CD14-positive monocyte (primary cell): ENCODE measurements at places on chromosomes 13 and 19. TPM values are rescaled to one million over a fixed set of nuclear protein-coding genes. Genes with fewer than 3 reads are reported as not detected.

ALOX5AP gene
- 269 TPM for polyA plus RNA-seq

KLK15 gene
- polyA plus RNA-seq = not detected

SKA3 gene
- polyA plus RNA-seq = 0.12 TPM in 1 of 2 replicates, not detected in the other

PRTN3 gene
- polyA plus RNA-seq = 0.11 TPM in 1 of 2 replicates, not detected in the other

PLIN4 gene
- polyA plus RNA-seq = not detected

PRR36 gene
- not detected for polyA plus RNA-seq

ATP1A3 gene
- not detected for polyA plus RNA-seq

NDUFS7 gene
- 232 TPM for polyA plus RNA-seq

F10 gene
- not detected for polyA plus RNA-seq

NTN5 gene
- polyA plus RNA-seq = 0.15 and 0.44 TPM in 2 replicates

THSD8 gene
- polyA plus RNA-seq = 4.0 TPM

ZNF112 gene
- not detected for polyA plus RNA-seq

ATP4A gene
- polyA plus RNA-seq = not detected

SLC6A16 gene
- 0.21 TPM for polyA plus RNA-seq

TPT1 gene
- polyA plus RNA-seq = 2,493 TPM

MAG gene
- not detected in 2 replicates for polyA plus RNA-seq

TRPC4 gene
- not detected for polyA plus RNA-seq

PRSS57 gene
- 0.78 TPM for polyA plus RNA-seq
